ENCODE measurements at places on chromosomes 13 and 19.

DNA sequence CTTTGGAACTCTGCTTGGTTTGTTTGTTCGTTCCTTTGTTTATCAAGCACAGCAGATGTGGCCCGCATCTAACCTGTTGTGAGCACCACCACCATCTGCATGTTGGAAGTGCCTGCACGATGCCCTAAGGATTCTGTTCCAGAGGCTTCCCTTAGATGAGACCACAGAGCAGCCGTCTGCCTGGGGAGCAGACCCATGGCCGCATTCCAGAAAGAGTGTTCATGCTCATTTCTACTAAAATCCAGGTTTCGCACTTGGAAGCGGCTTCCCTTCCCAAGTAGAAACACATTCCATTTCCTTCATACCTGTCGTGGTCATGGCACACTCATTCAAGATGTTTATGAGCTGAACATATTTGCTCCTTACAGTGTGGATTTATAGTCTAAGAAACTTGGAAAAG lies 27.2 kb downstream of the COL4A2 start:
- no peak for DNase-seq

- DNase-seq, result no peak
Measured at GRCh38 chr13:57425531-57425930, 206.0 kb upstream of the PCDH17 start.

- DNase-seq, result peak; percentile 36
Measured at GRCh38 chr19:18488838-18489626, 32.8 kb downstream of the ELL start.

- no peak for DNase-seq
Measured at GRCh38 chr13:26926371-26926770, 165.8 kb upstream of the GPR12 start.

DNA sequence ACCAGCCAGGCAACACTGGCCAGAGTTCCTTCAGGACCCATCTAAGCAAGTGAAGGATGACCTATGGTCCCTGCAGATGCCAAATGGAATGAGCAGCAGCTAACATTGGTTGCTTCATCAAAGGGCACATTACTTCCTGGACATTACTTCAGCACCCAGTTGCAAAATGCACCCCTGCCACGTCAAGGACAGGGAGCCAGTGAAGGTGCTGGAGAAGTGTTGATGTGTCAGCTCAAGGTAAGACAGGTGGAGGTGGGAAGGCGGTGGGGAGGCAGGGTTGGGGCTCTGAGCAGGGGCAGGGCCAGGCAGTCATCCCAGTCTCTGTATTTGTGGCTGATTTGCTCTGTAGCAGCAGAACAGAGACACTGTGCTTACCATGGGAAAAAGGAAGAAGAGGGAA lies 14.6 kb downstream of the CSNK1A1L start:
- DNase-seq, result no peak

DNA sequence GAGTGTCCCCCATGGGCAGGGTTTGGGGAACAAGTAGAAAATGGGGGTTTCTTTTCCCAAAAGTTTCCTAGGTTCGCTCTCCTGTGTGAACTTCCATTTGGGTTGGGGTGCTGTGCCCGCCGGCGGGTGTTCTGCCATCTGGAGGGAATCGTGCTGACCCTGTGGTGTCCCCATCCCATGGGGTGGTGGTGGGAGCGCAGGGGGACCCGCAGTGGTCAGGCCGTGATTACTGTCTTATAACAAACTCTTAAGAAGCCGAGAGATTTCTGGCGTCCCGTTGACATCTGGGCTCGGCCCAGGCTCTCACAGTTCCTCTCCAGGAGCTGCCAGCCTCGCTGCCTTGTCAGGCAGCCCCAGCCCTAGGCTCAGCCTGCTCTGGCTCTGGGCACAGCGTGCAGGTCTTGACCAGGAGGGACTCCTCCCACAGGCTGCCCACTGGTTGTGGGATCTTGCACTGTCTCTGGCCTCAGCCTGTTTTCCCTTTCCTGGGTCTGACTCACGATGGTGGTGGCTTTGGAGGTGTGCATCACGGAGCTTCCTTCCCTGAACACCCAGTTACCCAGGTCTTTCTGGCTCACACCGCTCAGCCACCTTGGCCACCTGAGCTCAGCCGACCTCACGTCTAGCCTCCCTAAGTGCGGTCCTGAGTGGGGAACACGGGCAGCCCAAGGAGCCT lies 34.5 kb downstream of the PLEKHJ1 start:
- no peak for DNase-seq

DNA sequence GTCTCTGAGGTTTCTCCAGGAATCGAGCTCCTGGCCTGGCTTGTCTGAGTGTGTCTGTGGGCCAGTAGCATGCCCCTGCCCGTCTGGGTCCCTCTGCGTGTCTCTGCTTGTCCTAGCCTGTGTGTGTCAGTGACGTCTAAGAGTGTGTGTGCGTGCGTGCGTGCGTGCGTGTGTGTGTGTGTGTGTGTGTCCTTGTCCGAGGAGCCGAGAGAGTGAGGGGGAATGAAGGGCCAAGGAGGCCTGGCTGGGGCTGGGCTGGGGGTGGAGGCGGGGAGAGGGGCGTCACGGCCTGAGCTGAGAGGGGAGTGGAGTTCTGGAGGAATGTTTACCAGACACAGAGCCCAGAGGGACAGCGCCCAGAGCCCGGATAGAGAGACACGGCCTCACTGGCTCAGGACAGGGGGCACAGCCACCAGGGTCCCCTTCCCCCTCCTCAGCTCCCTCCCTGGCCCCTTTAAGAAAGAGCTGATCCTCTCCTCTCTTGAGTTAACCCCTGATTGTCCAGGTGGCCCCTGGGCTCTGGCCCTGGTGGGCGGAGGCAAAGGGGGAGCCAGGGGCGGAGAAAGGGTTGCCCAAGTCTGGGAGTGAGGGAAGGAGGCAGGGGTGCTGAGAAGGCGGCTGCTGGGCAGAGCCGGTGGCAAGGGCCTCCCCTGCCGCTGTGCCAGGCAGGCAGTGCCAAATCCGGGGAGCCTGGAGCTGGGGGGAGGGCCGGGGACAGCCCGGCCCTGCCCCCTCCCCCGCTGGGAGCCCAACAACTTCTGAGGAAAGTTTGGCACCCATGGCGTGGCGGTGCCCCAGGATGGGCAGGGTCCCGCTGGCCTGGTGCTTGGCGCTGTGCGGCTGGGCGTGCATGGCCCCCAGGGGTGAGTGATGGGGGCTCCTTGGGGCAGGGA lies at the start of gene AXL:
AXL (plus strand) TSS at position 609 of the 893 bp plus-strand sequence; CDS start at position 779, 170 bp downstream.
- DNase-seq, result peak; percentile 37

DNA sequence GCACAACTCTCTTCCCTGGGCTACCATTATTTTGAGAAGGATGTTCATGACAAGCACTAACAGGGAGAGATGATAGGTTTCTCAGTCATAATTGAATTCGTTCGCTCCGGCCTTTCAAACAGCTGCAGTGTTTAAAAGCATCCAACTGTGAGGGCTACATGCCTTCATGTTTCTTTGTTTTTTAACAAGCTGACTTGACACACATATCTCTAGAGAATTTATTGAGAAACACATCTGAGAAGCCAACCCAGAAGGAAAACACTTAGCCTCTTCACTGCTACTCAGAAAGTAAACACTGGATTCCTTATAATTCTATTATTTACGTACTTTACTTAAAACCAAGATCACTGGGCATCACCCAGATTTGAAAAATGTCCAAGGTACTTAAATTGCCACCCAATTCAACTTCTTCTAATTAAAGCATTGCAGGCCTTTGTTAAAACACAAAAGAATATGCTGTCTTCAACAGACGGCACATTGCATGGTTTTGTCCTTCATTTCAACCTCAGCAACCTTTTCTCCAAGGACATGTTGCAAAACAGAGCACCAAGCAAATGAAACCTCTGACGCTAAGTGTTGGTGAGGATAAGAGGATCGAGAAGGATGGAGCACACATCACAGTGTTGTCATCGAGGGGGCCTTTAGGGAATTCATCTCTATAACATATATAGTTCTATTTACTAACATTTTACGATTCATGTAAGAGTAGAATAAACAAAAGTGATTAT lies 75.8 kb downstream of the TBC1D4 start:
- no peak for DNase-seq

- DNase-seq, result no peak
Measured at GRCh38 chr13:86954341-86954740, 716.8 kb upstream of the SLITRK5 start.

DNA sequence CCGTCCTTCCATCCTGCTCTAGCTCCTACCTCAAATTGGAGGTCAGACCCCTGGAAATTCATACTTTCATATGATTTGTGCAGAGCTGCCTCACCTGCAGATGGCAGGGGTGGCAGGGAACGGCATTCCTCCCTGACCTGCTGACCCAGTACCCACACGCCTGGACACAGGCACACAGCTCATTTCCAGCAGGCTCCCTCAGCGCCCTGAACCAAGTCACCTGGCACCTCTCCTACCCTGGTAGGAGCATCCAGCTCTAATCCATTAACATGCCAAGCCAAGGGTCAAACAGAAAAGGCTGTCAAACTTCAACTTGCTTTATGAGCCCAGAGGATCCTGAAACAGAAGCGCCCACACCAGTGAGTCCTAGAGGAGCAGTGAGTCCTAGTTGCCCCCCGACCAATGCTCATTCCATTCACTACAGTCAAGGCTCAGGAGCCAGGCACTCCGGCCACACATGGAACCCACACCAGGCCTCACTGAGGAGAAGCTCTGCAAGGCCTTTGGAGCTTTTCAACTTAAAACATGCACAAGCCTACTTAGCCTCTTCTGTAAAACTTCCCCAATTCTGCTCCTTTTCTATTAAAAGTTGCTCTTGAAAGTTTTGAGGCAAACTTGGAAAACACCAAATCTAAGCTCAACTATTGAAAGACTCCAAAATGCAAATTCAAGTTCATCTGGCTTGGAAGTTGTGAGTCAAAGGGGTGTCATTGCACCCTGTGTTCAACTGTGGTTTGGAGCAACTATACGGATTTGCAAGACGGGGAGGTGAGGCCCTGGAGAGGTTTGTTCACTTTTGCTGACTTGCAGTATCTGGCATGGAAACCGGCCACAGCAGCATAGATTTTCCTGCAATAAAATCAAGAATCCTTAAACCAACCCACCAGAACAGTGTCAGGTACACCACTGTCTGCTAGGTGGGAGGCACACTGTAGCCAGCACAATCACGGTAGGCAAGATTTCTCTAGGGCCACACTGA lies 96.7 kb downstream of the CRYL1 start:
- DNase-seq, result no peak

GRCh38 chr19:48444936-48445200 lies 915 bp upstream of the GRWD1 start:
- DNase-seq, result no peak

DNA sequence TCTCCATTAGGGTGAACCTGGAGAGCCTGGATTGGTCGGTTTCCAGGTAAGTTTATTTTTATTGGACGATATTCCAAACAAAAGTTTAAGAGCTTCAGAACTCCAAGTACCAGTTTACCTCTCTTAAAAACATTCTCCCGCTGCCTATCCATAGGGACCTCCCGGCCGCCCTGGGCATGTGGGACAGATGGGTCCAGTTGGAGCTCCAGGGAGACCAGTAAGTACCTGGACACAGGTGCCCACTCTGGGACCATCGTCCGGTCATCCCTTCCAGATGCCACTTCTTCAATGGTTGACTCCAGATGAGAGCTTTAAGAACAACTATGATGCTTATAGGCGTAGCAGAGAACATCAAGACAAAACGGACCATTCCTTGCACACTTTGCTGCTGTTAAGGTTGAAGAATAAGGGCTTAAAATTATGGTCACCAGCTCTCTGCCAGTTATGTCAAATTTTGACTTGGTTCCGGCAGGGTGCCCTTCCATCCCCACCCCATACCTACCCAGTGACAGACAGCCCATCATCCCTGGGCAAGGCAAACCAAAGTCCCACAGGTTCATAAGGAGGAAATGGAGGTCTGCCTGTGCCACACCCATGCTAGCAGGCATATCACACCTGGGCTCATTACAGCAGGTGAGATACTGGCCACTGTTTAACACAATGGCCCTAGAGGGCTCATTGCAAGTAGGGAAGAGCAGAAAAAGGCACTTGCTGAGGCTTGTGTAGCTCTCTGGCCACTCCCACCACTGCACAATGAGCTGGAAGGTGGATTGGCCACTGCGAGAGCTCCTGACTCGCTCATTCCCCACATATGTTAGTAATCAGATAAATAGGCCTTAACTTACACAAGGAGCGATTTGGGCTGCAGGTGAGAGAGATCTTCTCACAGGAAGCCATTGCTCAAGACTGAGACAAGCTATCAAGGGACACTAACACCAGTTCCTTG lies 123.6 kb downstream of the COL4A2 start:
- no peak for DNase-seq

DNA sequence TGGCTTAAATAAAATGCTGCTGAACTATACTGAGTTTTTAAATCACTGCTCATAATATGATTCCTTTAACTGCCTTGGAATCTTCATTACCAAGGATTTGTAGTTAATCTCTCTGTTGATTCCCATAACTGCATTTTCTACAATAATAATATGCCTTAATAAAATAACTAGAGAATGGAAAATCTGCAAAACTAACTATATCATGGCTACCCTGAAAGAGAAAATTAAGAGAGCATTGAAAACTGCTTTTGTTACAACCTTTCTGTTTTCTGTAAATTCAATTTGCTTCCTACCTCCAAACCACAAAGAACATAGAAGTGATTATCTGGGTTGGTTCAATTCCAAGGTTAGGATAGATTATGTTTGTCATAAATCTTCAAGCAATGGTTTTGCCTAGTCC lies 202.8 kb upstream of the ATXN8OS start:
- DNase-seq, result no peak

- no peak for DNase-seq
Measured at GRCh38 chr19:13038306-13039210, 43.3 kb downstream of the NFIX start.

DNA sequence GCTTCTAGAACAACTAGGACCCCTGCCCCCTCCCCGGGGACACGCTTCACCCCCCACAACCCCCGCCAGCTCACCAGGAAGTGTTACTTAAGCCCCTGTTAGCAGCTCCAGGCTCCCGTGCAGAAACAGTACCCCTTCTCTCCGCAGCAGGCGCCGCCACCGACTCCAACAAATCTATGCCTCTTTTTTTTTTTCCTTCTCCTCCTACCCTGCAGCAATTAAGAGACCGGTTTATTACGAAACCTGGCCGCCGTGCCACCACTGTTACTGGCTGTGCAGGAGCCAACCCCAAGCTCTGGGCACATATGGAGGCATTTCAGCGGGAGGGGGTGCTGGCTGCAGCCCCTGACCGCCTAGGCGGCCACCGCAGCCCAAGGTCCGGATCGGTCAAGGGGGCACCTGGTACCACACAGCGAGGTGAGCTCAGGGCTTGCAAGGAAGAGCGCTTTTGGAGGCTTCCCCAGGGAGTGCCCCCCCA lies 2.4 kb downstream of the GADD45B start:
- peak; percentile 91 for DNase-seq

DNA sequence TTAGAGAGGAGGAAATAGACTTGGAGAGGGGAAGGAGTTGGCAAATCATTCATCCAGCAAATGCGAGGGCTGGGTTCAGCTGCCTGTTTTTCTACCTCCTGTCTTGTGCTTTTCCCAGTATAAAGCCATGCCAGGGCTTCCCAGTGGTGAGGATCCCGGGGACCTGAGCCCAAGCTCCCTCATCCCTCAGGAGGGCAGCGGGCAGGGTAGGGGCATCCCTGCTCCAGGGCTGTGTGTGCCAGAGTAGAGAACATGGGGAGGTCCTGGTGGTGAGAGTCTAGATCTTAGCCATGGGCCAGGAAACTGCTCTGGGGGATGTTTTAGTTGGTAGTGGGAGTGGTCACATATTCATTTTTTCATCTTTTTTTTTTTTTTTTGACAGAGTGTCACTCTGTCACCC lies 43.6 kb downstream of the GPR12 start:
- DNase-seq, result no peak
